ENCODE measurements at places on chromosomes 3 and 15.

DNA sequence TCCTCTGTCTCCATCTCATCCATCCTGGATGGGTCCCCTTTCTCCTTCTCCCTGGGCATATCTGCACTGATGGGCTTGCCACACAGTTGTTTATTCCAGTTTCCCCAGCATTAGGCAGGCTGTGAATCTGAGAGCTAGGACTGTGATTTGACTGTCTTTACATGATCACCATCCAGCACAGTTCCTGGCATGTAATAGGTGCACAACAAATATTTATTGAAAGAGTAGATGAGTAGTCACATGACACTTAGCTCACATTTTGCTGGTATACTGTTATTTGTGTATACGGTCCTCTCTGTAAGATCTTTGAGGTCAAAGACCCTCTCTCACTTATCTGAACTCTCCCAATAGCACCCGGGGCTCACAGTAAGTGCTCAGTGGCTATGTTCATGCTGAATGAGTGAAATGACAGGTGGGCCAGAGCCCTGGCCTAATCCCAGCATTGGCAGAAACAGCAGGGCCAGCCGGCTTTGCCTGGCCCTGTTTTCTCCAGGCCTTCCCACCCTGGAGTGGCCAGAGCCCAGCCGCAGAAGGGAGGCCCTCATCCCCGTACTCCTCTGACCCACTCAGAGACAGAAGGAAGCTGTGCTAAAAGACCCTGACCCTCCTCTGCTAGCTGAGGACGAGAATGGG lies 16.2 kb upstream of the BAHD1 start:
- DNase-seq, result no peak

DNA sequence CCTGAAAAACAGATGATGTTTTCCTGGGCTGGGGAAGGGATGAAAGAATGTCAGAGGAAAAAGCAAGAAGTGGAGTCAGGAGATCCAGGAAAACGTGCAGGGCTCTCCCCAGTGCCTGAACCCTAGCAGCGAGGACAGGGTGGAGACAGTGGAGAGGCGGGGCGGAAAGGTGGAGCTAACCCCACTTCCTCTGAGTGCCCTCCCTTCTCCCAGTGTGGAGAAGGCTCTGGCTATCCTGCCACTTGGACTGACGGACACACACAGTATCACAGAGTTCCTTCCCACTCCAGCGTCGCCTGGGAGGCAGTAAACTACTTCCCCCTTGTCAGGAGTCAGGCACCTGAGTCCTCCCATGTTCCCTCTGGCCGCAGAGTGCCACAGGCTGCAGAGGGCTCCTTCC lies 125.3 kb upstream of the CHRNA7 start:
- no peak for DNase-seq

- no peak for DNase-seq
Measured at GRCh38 chr3:87694678-87695077, 364.1 kb downstream of the CGGBP1 start.

DNA sequence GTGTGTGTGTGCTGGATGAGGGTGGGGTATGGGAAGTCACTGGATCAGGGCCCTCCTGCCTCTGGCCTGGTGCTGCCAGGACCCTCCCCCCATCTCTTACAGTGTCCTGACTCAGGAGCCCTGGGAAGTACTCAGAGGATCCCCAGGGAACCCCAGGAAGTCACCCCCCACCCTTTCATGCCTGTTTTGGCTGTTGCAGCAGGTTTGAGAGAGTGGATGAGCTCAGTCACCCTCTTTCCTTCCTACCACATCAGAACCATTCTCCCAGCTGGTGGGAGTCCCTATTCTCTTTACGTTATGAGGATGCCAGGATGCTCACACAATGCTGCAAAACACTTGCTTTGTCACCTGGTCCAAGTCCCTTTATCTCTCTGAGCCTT lies 59.0 kb downstream of the BDH1 start:
- no peak for DNase-seq

DNA sequence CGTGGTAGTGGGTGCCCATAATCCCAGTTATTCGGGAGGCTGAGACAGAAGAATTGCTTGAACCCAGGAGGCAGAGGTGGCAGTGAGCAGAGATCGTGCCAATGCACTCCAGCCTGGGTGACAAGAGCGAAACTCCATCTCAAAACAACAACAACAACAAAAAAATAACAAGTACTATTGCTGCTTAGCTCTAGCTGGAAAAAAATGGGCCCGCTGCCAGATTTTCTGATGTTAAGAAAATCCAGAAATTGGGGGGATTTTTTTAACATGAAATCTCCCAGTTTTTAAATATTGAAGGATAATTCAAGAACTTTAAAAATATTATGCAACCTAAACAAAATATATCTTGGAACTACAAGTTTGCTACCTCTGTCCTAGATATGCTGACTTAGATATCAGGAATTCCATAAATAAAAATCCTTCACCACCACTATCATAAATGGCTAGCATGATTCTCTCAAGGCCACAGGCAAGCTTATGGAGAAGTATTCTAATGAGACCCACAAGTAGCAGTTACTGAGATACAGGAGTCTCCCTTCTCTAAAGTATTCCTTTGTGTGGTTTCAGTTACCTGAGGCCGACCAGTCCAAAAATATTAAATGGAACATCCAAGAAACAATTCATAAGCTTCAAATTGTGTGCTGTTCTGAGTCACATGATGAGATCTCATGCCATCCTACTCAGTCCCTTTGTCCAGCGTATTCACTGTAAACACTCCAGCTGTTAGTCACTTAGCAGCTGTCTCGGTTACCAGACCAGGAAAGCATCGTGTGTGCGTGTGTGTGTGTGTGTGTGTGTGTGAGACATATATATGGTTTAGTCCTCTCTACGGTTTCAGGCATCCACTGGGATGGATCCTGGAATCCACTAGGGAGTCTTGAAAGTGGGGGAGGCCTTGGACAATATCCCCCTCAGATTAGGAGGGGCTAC lies 277.2 kb downstream of the TBL1XR1 start:
- no peak for DNase-seq

DNA sequence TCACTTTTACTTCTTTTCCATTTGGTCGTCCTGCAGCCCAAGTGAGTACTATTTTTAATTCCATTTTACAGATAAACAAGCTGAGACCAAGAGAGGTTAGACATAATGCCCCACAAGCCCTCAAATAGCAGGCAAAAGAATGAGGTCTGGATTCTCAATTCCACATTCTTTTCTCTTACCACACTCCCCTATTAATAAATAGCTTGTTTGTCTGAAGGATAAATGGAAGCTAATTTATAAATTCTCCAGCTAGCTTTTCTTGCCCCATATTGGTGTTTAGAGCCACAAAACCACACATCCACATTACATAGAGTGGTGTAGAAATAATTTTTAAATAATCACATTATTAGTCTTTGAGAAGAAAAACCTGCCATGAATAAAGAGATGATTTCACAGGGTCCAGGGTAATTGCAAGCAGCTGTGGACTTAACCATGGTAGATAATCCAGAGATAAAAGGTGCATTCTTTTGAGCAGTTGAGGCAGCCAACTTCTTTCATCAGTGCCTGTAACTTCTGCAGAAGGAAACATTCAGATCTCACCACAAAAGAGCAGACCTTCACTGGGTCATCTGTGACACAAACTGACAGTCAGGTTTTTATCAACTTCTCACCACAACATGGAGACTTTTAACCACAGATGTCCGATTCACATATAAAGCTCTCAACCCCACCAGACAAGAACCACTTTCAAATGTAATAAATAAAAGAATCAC lies 313.4 kb upstream of the STT3B start:
- DNase-seq, result no peak

- no peak for DNase-seq
Measured at GRCh38 chr15:100596792-100597191, 5.2 kb downstream of the LINS1 start.
